ENCODE measurements at places on chromosomes 1 and 21. TPM values are rescaled to one million over a fixed set of nuclear protein-coding genes. Genes with fewer than 3 reads are reported as not detected.
A peak's percentile ranks its signal among the peaks of the same experiment; 100 is the strongest.

NEK2 gene
- 17.6 TPM for total RNA-seq

NPHS2 gene
- total RNA-seq = not detected

WNT4 gene
- total RNA-seq = 0.98 TPM

UMODL1 gene
- not detected for total RNA-seq

EFNA1 gene
- total RNA-seq = 22.2 TPM

CAPN8 gene
- total RNA-seq = 2.2 TPM

DTL gene
- total RNA-seq = 22.8 TPM

GRCh38 chr1:204455831-204456145 is 38.8 kb downstream of the PIK3C2B start:
- H3K36me3 ChIP-seq = peaks cover 26% of the 10 kb centered on the region
- no peaks in the 10 kb centered on the region for H3K27me3 ChIP-seq
- H3K4me3 ChIP-seq = no peak overlapping the region
- DNase-seq = no peak

DNA sequence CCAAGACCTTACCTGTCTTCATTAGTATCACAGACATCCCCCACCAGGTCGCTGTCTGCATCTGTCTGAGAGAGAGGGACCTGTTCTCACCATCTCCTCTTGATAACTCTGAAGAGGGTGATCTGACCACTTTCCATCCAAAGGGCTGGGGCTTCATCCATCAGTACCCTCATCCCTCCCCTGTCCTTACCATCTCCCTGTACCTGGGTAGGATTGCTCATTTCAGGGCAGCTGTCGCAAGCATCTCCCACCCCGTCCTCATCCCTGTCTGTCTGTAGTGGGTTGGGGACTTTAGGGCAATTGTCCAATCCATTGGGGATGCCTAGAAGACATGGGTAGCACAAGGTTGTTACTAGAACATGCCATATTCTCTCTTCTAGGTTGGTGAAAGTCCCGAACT is 7.9 kb downstream of the THBS3 start:
- no peak overlapping the region for H3K27ac ChIP-seq
- H3K4me3 ChIP-seq = no peak overlapping the region
- no peaks in the 10 kb centered on the region for H3K27me3 ChIP-seq
- H3K4me1 ChIP-seq = peaks cover 9% of the 10 kb centered on the region

GRCh38 chr1:110057963-110058518 is 12.4 kb downstream of the ALX3 start:
- DNase-seq = no peak
- H3K27ac ChIP-seq = no peak overlapping the region
- H3K4me3 ChIP-seq = no peak overlapping the region
- H3K36me3 ChIP-seq = peaks cover 40% of the 10 kb centered on the region
- H3K4me1 ChIP-seq = peaks cover 4% of the 10 kb centered on the region

GRCh38 chr1:37033355-37034101 is 787 bp downstream of the GRIK3 start:
- no peak overlapping the region for H3K27ac ChIP-seq
- H3K36me3 ChIP-seq = no peaks in the 10 kb centered on the region
- DNase-seq = no peak
- H3K4me1 ChIP-seq = peaks cover 4% of the 10 kb centered on the region

DNA sequence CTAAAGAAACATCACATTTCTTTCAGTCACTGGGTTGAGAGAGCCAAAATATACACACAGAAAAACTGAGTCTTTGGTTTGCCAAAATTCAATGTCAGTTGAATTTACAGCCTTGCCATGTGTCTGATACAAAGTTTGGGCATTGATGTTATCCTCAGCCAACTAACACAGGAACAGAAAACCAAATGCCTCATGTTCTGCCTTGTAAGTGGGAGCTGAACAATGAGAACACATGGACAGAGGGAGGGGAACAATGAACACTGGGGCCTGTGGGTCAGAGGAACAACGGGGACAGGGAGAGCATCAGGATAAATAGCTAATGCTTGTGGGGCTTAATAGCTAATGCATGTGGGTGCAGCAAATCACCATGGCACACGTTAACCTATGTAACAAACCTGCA is 39.6 kb upstream of the C21orf91 start:
- DNase-seq = no peak
- peaks cover 3% of the 10 kb centered on the region for H3K4me1 ChIP-seq
- no peak overlapping the region for H3K27ac ChIP-seq
- H3K4me3 ChIP-seq = no peak overlapping the region
- H3K36me3 ChIP-seq = no peaks in the 10 kb centered on the region
- no peaks in the 10 kb centered on the region for H3K27me3 ChIP-seq

DNA sequence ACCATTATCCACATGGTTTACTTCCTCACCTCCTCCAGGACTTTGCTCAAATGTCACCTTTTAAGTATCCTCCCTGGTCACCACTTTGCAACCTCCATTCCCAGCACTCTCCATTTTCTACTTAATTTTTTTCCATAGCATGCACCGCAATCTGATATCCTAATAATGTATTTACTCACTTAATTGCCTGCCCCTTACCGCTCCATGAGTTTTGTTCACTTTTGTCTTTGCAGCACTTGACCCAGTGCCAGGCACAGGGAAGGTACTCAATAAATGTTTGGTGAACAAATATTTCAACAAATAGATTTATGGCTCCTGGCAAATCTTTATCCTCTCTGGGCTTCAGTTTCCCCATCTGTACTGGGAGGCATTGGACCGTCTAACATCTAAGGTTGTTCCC is 53.6 kb downstream of the UBE2T start:
- H3K27ac ChIP-seq = no peak overlapping the region
- no peak for DNase-seq
- H3K4me3 ChIP-seq = no peak overlapping the region
- H3K27me3 ChIP-seq = peaks cover 5% of the 10 kb centered on the region
- no peaks in the 10 kb centered on the region for H3K36me3 ChIP-seq

DNA sequence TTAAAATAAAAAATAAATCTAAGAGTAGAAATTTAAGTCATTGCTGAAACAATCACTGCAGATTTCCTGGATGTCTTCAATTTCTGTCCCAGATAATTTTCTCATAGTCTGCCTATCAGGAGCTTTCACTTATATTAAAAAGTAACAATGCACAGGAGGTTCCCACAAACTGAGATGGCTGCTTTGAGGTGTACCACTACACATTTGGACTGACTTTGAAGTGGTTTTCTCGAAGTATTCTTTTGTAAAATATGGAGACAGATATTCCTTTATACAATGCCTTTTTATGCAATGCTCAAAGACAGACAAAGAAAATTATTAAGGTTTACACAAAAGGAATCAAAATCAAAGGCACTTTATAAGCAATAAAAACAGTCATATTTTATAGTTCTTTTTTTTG is 24.5 kb downstream of the TOR1AIP2 start:
- no peaks in the 10 kb centered on the region for H3K27me3 ChIP-seq
- no peaks in the 10 kb centered on the region for H3K4me1 ChIP-seq
- no peak for DNase-seq

GRCh38 chr1:96997717-96998116 is 276.1 kb downstream of the PTBP2 start:
- peaks cover 5% of the 10 kb centered on the region for H3K27me3 ChIP-seq
- no peak overlapping the region for H3K27ac ChIP-seq
- DNase-seq = no peak
- no peak overlapping the region for H3K4me3 ChIP-seq
- H3K36me3 ChIP-seq = no peaks in the 10 kb centered on the region

- H3K36me3 ChIP-seq = peaks cover 4% of the 10 kb centered on the region
- peaks cover 7% of the 10 kb centered on the region for H3K4me1 ChIP-seq
- H3K27ac ChIP-seq = no peak overlapping the region
- H3K4me3 ChIP-seq = peak overlapping the region; percentile 81
- DNase-seq = no peak
- H3K27me3 ChIP-seq = no peaks in the 10 kb centered on the region
Observed at GRCh38 chr1:46197560-46197963, 672 bp downstream of the POMGNT1 start.

- no peaks in the 10 kb centered on the region for H3K36me3 ChIP-seq
- peaks cover 9% of the 10 kb centered on the region for H3K27me3 ChIP-seq
- H3K27ac ChIP-seq = peak overlapping the region; percentile 91
- no peaks in the 10 kb centered on the region for H3K4me1 ChIP-seq
- no peak for DNase-seq
Observed at GRCh38 chr1:7680955-7681268, 90.2 kb upstream of the VAMP3 start.

GRCh38 chr1:201476670-201477344 is 7.8 kb upstream of the PHLDA3 start:
- peaks cover 4% of the 10 kb centered on the region for H3K4me1 ChIP-seq
- no peak overlapping the region for H3K27ac ChIP-seq
- no peaks in the 10 kb centered on the region for H3K36me3 ChIP-seq
- H3K27me3 ChIP-seq = peaks cover 65% of the 10 kb centered on the region
- DNase-seq = no peak

- no peak overlapping the region for H3K4me3 ChIP-seq
- no peak overlapping the region for H3K27ac ChIP-seq
- no peaks in the 10 kb centered on the region for H3K36me3 ChIP-seq
- peak; percentile 43 for DNase-seq
Observed at GRCh38 chr1:110087812-110088738, 17.6 kb upstream of the ALX3 start.

DNA sequence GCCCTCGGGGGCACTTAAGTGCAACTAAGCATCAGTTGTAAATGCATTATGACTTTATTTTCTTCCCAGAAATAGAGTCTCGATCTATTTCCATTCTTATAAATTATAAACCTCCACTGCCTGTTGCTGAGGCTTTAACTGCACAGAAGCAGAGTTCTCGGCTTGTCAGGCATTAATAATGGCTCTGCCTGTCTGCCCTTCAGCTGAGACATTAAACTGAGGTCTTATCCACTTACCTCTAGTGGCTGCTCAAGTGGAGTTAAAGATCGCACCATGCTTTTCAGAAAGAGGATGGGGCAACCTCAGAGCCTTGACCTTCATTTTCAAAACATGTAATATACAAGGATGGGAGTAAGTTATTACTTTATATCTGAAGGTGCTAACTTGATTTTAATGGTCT is 597.6 kb upstream of the PRMT6 start:
- no peak overlapping the region for H3K4me3 ChIP-seq
- no peak overlapping the region for H3K27ac ChIP-seq
- DNase-seq = no peak
- no peaks in the 10 kb centered on the region for H3K27me3 ChIP-seq
- H3K4me1 ChIP-seq = no peaks in the 10 kb centered on the region

- H3K36me3 ChIP-seq = peaks cover 3% of the 10 kb centered on the region
- DNase-seq = no peak
- no peaks in the 10 kb centered on the region for H3K27me3 ChIP-seq
- H3K4me3 ChIP-seq = no peak overlapping the region
- H3K4me1 ChIP-seq = peaks cover 12% of the 10 kb centered on the region
Observed at GRCh38 chr1:207807690-207808321, 56.0 kb downstream of the CD46 start.

DNA sequence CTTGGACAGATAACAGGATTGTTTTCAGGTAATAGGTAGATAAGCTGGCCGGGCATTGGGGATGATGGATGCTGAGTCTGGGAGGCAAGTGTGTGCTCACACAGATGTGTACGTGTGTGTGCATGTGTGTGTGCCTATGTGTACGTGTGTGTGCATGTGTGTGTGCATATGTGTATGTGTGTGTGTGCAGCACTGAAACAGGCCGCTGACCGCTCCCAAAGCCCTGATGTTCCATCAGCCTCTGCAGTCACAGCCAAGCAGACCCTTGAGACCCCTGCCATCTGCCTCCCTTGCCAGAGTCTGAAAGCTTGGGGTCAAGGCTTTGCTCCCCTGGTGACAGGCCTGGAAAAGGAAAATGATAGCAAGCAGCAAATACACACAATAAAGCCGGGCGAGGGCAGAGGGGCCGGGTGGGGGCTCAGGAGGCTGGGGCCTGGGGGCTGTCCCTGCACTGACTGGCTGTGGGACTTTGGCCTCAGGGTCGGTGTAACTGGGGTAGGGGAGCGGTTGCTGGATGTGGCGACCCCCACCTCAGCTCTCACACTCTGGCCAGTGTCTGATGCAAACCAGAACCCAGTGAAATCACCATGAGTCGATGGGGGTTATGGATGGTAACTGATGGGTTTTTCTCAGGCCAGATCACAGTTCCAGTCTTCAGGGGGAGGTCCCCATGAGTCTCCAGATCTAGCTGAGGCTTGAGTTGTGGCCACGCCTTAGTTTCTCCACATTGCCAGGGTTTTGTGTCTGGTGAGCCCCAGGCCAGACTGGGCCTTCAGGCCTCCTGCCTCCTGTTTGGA is 9.2 kb upstream of the TNFRSF8 start:
- DNase-seq = no peak
- peaks cover 12% of the 10 kb centered on the region for H3K4me1 ChIP-seq

GRCh38 chr1:167465743-167466142 is 52.6 kb downstream of the CD247 start:
- H3K4me3 ChIP-seq = no peak overlapping the region
- H3K4me1 ChIP-seq = peaks cover 2% of the 10 kb centered on the region
- H3K27me3 ChIP-seq = peaks cover 10% of the 10 kb centered on the region
- H3K36me3 ChIP-seq = no peaks in the 10 kb centered on the region

DNA sequence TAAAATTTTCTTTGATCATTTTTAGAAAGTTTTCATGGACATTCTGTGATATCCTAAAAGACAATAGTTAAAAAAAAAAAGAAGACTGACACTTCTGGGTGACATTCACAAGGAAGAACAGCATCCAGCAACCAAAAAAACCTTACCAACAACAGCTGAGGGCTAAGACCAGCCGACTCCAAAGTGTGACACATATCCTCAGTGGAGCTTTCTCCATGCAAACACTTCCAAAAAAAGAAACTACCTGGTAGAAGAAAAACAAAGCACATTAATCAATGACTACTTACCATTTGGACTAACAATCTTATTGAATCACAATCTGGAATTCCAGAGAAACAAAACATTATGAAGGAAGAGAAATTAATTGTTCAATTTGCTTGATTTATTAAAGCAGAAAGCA is 88.2 kb downstream of the IARS2 start:
- H3K4me3 ChIP-seq = no peak overlapping the region
- H3K27ac ChIP-seq = peak overlapping the region; percentile 9
- no peaks in the 10 kb centered on the region for H3K27me3 ChIP-seq
- no peaks in the 10 kb centered on the region for H3K4me1 ChIP-seq

- no peaks in the 10 kb centered on the region for H3K4me1 ChIP-seq
- no peak overlapping the region for H3K27ac ChIP-seq
- DNase-seq = no peak
- no peak overlapping the region for H3K4me3 ChIP-seq
Observed at GRCh38 chr1:163574119-163574518, 252.4 kb downstream of the NUF2 start.

DNA sequence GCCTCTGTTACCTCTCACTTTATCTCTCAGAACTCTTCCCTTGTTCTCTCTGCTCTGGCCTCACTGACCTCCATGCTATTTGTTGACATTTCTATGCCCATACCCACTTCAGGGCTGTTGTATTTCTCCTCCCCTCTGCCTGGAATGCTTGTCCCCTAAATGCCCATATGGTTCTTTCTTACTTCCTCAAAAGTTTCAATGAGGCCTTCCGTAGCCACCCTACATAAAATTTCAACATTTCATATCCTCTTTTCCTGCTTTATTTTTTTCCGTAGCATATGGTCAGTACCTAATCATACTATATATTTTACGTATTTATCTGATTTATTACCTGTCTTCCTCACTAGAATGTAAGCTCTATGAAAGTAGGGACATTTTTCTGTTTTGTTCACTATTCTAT is 47.1 kb upstream of the ZYG11A start:
- no peaks in the 10 kb centered on the region for H3K27me3 ChIP-seq
- H3K4me1 ChIP-seq = no peaks in the 10 kb centered on the region
- H3K4me3 ChIP-seq = no peak overlapping the region
- H3K27ac ChIP-seq = peak overlapping the region; percentile 9

Data from progenitor cell of endocrine pancreas (in vitro differentiated cells).